ENCODE measurements at places on chromosomes 4 and X.

DNA sequence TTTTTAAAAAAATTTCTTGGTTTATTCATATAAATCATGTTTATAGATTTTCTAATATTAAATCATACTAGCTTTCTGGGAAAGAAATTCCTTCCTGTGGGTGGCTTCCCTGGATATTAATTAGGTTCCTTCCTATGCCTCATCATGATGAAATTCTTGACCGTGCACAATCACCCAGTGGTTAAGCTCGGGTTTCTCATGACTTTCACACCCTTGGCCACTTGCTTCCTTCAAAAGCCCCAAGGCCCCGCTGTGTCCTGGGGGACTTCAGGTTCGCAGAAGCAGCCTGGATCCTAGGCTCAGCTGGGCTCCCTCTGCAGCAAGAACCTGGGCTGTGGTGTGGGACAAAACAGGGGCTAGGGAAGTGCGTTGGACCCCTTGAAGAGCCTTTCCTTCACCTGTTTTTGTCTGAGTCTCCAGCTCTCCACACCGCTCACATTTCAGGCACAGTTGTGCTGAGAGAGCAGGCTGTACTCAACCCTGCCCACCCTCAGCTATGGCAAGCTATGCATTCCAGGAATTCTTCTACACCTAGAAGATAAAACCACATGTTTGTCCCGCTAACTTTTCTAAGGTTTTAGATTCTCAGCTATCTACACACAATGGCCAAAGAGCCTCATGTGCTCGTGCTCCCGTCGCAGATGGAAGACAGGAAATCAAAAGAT is 48.9 kb upstream of the TMSB15B start:
- peak; percentile 8 for DNase-seq

GRCh38 chr4:83320548-83320947 is 14.1 kb downstream of the HPSE start:
- DNase-seq: peak; percentile 48

- no peak for DNase-seq
Observed at GRCh38 chr4:2874861-2875260, 31.2 kb downstream of the ADD1 start.

DNA sequence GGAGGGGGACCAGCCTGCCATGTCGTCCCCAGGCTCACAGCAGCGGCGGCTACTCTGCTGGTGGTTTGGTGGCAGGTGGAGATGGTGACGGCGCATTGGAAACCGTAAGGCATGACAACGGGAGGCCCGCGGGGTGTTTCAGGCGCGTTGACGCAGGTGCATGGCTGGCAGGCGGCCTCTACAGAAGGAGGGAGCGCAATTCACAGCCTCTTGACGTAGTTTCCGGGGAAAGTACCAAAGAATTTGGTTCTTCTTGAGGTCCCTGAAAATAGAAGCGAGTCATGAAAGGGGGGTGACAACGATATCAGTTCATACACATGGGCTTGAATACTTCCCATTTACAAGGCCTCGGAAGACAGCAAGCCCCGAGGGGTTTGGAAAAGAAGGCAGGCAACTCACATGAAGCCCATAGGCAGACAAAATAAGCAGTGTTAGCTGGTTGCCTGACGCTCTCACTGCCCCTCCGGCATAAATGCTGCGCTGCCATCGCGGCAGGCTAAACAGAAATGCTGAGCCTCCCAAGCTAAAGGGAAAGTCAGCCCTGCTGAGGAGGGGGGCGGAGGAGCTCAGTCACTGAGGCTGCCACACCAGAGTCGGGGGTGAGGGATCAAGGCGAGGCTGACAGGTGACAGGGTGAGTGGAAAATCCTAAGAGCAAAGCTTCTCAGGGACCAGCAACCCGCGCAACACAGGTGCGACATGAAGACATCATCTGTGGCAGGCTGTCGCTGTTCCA is 52.3 kb upstream of the PDLIM3 start:
- DNase-seq: no peak

GRCh38 chr4:1042352-1043055 is 31.1 kb downstream of the FGFRL1 start:
- DNase-seq: no peak

DNA sequence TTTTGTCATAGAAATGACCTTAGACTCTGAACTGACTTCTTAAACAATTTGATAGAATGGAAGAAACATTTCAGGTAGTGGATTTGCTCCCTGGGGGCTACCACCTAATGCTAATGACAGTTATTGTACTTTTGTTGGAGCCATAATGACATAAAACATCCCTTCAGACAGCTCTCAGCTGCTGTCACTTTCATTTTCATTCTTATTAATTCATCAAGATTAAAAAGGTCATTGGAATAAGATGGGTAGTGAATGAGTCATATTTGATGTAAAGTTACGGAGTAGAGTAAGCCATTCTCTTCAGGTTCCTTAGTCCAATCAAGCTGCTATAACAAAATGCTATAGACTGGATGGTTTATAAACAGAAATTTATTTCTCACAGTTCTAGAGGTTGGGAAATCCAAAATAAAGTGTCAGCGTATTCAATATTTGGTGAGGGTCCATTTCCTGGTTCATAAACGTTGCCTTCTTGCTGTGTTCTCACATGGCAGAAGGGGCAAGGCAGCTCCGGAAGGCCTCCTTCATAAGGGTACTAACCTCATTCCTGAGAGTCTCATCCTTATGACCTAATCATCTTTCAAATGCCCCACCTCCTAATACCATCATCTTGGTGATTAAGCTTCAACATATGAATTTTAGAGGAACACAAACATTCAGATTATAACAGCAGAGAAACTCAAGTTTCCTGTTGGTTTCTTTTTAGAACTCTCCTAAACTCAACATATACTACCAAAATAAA is 268.5 kb downstream of the ARAP2 start:
- DNase-seq: no peak

- no peak for DNase-seq
Observed at GRCh38 chrX:69189576-69190371, 24.5 kb upstream of the PJA1 start.

DNA sequence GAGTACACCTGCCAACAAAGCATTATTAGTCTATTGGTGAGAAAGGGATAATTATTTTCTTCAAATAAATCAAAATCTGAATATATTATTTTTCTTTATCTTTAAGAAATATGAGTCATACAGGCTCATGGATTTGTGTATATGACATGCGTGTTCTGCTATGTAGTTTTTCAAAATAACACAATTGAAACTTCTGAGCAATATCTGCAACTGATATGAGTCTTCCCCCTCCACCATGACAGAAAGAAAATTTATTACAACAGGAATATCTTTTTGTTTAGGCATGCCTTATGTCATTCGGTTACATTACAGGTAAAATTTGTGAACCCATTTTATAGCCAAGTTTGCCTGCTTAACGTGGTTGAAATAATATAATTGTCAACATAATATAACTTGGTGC is 32.0 kb downstream of the TMPRSS11A start:
- DNase-seq: no peak

DNA sequence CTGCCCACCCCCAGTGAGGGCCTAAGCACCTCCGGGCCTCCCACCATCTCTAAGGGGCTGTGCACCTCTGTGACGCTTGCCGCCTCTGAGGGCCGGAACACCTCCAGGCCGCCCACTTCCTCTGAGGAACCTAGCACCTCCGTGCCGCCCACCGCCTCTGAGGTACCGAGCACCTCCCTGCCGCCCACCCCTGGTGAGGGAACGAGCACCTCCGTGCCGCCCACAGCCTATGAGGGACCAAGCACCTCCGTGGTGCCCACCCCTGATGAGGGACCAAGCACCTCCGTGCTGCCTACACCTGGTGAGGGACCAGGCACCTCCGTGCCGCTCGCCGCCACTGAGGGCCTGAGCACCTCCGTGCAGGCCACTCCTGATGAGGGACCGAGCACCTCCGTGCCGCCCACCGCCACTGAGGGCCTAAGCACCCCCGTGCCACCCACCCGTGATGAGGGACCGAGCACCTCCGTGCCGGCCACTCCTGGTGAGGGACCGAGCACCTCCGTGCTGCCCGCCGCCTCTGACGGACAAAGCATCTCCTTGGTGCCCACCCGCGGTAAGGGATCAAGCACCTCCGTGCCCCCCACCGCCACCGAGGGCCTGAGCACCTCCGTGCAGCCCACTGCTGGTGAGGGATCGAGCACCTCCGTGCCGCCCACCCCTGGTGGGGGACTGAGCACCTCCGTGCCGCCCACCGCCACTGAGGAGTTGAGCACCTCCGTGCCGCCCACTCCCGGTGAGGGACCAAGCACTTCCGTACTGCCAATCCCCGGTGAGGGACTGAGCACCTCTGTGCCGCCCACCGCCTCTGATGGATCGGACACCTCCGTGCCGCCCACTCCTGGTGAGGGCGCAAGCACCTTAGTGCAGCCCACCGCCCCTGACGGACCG is 977 bp downstream of the MAGEE1 start:
- no peak for DNase-seq

GRCh38 chrX:136256026-136256425 is 4.8 kb upstream of the MAP7D3 start:
- no peak for DNase-seq

GRCh38 chr4:107714256-107714655 is 5.8 kb downstream of the PAPSS1 start:
- no peak for DNase-seq

DNA sequence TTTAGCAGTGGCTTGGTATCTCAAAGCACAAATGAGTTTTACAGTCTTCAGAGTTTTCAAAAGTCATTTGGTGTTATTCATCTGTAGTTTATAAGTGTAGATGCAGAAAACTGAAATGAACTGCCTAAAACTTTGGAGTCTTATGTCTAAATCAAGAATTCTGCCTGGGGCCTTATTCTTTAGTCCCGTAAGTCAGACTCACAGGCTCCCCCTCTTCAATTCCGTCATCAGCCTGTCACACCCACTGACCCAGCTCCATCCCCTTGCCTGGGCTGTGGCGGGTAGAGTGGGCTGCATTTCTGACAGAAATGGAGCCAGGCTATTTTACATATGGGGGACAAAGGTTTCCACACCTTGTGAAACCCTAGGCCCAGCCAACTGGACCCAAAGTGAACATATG is 44.3 kb downstream of the TSPAN5 start:
- DNase-seq: no peak

DNA sequence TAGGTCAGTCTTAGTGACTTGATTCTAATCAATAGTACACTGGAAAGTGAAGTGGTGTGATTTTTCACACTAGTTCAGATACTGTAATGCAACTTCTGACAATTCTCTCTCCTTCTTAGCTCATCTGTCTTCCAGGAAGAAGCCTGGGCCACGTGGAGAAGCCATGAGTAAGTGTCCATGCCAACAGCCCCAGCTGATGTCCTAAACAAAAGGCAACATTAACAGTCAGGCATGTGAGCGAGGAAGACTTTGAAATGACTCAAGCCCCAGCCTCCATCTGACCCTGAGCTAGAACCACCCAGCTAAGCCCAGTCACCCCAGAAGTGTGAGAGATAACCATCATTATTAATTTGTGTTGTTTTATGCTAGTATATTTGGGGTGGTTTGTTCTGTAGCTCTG is 115.7 kb upstream of the MAGEB16 start:
- no peak for DNase-seq

GRCh38 chr4:6851962-6852361 is 57.7 kb upstream of the TBC1D14 start:
- DNase-seq: no peak

DNA sequence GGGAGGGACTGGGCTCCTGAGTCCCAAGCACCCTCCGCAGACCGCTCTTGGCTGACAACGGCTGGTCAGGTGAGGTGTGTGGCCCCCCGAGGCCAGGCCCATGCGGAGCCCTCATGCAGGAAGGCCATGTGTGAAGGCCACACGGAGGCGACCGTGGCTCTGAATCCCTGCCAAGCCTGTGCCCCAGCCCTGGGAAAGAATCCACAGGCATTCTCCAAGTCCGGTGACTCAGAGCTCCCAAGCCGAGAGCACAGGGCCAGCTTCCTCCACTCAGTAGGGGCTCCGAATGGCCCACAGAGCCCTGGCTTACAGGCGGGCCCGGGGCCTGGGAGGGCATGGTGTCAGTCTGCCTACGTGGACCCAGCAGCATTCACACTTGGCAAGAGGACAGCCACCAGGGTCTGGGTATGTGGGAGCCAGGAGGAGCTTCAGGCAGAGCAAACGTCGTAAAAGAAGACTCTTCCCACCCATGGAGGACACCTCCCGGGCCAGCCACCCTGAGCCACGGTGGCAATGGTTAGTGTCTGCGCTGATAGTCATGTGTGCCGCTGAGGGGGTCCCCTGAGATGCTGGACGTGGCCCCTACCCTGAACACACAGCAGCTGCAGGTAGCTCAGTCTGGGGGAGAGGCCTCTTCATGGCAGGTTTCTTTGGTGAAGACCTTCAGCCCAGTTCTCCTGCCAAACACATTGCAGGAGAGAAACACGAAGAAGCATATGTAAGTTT is 105.7 kb downstream of the PSAPL1 start:
- peak; percentile 83 for DNase-seq

GRCh38 chr4:85860066-85860740 is 385.3 kb downstream of the ARHGAP24 start:
- peak; percentile 12 for DNase-seq

DNA sequence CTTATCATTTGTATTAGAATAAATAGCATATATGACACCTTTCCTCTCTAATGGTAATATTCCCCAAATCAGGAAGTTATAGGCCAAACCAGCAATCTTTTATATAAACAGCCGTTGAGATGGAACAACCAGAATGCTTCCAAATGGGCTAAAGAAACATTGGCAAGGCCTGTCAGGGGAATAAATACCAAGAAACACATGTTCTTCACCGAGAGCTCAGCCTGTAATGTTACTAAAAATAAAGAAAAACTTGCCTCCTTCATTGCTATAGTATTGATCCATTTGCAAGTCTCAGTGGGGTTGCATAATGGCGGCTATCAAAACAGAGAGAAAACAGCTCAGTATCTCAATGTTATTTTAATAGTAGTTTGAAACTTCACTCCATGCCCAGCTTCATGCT is 104.9 kb downstream of the FAM13A start:
- DNase-seq: no peak

GRCh38 chr4:104022226-104022625 is 302.4 kb upstream of the TACR3 start:
- no peak for DNase-seq

DNA sequence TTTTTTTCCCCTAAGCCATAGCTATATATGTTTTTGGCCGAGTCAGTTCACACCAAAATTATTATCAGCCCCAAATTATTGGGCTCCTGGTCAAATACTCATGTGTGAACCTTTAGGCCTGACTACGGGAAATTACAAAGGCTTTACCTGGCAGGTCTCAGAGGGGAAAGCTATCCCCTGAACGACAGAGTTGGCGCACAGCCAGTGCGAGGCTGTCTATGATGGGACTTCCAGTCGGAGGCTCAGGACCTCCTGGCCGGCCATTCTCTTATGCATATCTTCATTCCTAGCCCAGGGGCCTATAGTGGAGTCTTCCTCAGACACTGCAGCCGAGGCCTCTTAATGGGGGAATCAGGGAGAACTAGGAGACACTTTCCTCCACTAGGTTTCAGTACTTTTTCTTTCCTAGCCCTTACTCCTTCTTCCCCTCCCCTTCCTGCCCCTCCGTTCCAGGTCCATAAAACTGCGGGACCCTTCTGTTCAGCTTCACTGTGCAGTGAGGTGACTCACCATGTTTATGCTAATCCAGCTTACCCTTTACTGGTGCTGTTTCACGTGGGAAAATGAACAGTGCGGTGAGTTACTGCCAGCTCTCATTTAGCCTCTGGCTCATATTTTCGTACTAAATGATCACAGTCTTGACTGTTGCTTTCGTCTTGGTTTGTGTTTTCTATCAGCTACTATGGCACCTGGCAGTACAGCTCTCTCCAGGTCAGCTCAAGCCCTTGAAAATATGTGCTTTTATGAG is 533.9 kb downstream of the FSTL5 start:
- no peak for DNase-seq

GRCh38 chrX:31091819-31092218 is 20.0 kb upstream of the FTHL17 start:
- no peak for DNase-seq

All from AG08396 (cell line).